ENCODE measurements at places on chromosomes 16 and 17.
A peak's percentile ranks its signal among the peaks of the same experiment; 100 is the strongest.

- no peak for DNase-seq
These were observed 15.7 kb downstream of the ENDOV start for GRCh38 chr17:80430446-80431245.

GRCh38 chr16:88884569-88885271 lies 18.3 kb upstream of the PABPN1L start:
- DNase-seq = no peak

- DNase-seq = no peak
These were observed 8.2 kb downstream of the IGFBP4 start for GRCh38 chr17:40451420-40451819.

DNA sequence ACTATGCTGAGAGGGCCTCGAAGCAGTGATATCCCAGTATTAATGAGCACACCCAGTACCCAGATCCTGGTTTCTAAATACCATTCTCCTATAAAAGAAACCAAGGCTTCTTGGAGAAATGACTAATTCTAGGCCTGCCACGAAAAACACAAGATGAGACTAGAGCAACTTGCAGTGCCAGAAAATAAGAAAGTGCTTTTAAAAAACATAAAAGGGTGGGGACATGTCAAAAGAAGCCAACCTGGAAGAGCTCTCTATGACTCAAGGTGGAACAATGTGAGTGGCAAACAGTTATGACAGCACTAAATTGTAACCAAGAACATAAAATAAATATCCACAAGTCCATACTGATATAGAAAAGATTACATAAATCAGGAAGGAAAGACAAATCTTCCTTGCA lies 153.2 kb upstream of the KCNJ18 start:
- DNase-seq = no peak

DNA sequence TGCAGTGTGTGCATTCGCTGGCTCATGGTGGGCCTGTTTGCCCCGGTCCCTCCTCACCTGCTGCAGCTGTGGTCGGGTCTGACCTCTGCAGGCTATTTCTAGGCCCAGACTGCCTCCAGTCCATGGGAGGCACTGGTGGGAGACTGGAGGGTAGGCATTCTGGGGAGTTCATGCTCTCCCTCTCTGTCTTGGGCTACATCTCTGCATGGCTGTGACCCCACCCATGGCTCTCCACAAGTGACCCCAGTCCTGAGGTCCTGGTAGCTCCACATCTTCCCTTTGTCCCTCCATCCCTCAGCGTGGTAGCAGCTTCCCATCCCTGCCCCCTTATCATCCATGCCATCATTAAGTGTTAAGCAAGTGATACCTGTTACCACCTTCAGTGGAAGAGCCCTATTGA lies 107.8 kb upstream of the SEC14L1 start:
- no peak for DNase-seq

DNA sequence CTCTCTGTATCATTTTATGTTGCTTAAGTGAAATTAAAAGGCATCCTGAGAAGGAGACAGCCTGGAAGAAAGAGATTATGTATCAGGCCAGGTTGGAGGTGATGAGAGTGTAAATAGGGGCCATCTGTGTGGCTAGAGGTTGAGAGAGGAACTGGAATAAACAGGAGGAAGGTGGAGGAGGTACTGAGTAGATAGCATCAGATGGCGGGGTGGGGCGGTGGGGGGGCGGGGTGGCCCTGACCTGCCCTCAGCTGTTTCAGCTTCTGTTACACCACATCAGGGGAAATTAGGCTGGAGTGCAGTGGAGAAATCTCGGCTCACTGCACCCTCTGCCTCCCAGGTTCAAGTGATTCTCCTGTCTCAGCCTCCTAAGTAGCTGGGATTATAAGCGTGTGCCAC lies 6.9 kb upstream of the KCNG4 start:
- no peak for DNase-seq

DNA sequence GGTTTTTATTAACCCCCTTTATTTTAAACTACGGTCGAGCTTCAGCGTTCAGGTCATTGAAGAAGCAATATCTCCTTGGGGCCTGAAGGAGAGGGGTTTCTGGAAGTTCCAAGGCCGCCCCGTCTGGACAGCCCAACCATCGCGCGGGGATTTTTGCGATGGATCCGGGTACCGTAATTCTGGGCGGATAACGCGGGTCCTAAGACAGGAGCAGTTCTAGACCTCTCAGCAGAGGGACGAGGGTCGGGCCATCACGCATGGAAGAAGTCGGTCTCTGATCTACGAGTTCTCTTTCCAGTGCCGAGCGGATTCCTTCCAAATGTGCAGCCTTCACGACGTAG lies 3.6 kb downstream of the BORCS6 start:
- DNase-seq = no peak

GRCh38 chr16:10122546-10122945 lies 59.7 kb downstream of the GRIN2A start:
- DNase-seq = no peak

DNA sequence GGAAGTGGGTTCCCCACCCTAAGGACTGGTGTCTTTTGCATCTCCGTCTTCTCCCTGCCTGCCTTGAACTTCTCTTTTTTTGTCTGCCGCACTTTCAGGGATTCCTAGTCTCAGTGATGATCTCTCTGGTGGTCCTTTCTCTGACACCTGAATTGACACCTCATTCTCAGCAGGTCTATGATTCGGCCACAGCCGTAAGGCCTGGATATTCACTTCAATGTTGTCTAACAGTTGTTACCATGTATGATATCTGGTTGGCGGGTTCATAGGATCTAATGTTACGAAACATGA lies 25.1 kb upstream of the SLC47A1 start:
- no peak for DNase-seq

DNA sequence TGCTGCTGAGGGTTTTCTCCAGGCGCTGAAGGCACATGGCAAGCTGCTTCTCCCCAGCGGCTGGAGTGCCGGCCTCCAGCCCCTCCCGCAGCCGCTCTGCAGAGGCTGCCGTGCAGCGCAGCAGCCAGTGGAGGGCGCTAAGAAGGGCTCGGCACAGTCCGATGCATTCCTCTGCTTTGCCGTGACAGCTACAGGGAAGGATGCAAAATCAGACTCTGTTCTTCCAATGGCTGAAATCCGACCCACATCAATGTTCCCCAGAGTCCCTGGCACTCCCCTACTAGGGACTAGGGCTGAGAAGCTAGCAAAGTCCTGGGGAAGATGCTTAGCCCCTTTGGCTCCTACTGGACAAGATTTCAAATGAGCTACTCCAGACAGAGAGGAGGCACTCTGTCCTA lies 19.0 kb downstream of the MED24 start:
- DNase-seq = peak; percentile 77

DNA sequence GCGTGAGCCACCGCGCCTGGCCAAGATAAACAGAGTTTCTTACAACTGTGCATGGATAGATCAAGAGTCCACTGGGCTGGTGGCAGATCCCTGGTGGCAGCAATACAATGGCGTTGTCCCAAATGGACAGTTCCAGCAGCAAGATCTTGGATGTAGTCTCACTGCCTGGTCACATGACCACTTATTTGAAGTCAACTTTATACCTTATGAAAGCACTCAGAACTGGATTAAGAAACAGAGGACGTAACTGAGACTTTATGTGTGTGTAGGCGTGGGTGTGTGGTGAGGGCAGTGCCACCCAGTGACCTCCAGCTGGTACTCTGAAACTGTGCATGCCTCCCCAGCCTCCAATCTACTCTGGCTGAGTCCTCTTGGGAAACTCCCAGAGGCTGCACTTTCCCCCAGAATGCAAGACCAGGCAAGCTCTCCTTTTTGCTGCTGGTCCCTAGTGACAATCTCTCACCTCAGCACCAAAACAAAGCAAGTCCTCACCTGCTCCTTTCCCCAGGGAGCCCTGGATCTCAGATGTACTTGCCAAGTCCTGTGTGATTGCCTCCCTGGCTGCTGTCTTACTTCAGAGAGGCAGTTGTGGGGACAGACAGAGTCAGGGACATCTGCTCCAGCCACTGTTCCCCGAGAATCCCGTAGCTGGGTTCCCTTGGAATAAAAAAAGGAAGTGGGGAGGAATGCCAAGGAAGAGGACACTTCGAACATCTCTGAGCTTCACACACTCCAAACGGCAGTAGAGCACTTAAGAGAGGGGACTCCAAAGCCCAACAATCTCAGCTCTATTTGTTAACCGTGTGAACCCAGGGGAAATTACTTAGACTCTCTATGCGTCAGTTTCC lies 11.7 kb upstream of the ST6GALNAC2 start:
- peak; percentile 79 for DNase-seq

DNA sequence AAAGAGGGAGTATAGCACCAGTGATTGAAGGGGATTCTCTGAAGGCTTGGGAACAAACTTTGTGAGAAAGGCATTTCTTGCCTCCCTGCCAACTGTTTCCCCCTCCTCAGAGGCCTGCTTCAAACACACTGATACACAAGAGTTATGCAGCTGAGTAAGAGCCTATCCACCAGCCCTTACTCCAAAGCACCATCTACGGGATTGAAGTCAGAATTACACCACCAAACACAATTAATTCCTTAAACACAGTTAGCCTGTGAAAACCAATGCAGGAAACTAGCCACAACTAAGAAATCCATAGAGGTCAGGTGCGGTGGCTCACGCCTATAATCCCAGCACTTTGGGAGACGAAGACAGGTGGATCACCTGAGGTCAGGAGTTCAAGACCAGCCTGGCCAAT lies 138.3 kb downstream of the SHCBP1 start:
- no peak for DNase-seq

- DNase-seq = no peak
These were observed 21.3 kb upstream of the CRYBA1 start for GRCh38 chr17:29225396-29225795.

DNA sequence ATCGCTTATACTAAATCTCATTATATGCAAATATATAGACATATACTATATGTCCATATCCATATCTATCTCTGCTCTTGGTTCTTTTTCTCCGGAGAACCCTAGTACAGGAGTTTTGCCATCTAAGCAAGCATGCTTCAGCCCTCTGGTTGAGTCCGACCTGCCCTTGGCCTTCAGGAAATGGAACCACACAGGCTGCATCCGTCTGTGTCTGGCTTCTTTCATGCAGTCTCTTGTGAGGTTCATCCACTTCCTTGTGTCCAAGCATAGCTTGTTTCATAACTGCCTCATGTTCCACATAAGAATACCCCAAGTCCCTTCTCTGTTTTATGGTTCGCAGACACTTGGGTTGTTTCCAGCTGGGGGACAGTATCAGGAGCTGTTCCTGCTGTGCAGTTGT lies 16.8 kb downstream of the SNX20 start:
- DNase-seq = no peak

- no peak for DNase-seq
These were observed 103.1 kb downstream of the SOX9 start for GRCh38 chr17:72223866-72224291.

- no peak for DNase-seq
These were observed 36.9 kb downstream of the SOCS3 start for GRCh38 chr17:78322858-78323455.

- no peak for DNase-seq
These were observed 1.8 kb downstream of the TUFM start for GRCh38 chr16:28844226-28844885.

DNA sequence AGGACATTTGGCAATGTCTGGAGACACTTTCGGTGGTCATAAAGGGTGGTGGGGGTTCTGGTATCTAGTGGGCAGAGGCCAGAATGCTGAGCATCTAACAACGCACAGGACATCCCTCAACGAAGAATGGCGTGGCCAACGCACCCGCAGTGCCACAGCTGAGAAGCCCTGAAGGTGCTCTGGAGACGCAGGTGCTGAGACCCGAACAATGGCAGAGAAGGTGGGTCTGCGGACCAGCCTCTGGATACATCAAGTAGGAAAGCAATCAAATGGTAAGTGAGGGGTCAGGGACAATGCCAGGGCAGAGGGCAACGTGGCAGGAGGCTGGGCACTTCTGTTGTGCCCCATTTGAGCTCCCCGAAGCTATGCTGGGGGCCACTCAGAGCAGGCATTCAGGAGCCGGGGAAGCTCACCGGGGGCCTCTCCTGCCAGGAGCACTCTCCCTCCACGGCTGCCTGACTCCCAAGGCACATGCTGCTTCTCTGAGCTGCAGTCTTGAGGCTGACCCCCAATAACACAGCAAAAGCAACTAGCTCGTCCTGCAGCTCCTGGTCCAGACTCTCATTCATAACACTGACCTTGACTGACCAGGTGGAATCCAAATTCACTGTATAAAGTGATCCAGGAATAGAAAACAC lies 26.0 kb downstream of the SPHK1 start:
- no peak for DNase-seq

GRCh38 chr16:48105456-48105855 lies 50.3 kb downstream of the ABCC12 start:
- DNase-seq = no peak

Measured in upper lobe of left lung (tissue), 6 donors.